ENCODE measurements at places on chromosomes 7 and 10.

GRCh38 chr7:134823400-134823799, 44.0 kb downstream of the CALD1 start:
- H3K27ac ChIP-seq: no peak overlapping the region
- no peaks in the 10 kb centered on the region for H3K4me1 ChIP-seq
- H3K36me3 ChIP-seq: no peaks in the 10 kb centered on the region
- no peak for DNase-seq
- H3K27me3 ChIP-seq: no peaks in the 10 kb centered on the region
- no peak overlapping the region for H3K4me3 ChIP-seq

DNA sequence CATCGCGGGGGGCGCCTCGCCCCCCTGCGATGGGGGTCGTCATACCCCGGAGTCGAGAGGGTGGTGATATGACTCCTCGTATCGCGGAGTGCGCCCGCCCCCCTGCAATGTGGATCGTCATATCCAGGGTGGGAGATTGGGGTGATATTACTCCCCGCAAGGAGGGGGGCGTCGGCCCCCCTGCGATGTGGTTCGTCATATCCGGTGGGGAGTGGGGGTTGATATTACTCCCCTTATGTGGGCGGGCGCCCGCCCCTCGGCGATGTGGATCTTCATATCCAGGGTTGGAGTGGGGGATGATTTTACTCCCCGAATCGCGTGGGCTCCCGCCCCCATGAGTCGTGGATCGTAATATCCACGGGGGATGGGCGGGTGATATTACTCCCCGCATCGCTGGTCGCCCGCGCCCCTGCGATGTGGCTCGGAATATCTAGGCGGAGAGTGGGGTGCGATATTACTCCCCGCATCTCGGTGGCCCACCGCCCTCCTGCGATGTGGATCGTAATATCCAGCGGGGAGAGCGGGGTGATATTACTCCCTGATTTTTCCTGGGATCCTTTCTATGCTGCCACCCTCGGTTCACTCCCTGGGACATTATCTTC, 36.9 kb downstream of the MEIG1 start:
- no peak overlapping the region for H3K27ac ChIP-seq
- no peaks in the 10 kb centered on the region for H3K36me3 ChIP-seq
- peaks cover 9% of the 10 kb centered on the region for H3K27me3 ChIP-seq
- H3K4me1 ChIP-seq: peaks cover 5% of the 10 kb centered on the region
- no peak overlapping the region for H3K4me3 ChIP-seq

DNA sequence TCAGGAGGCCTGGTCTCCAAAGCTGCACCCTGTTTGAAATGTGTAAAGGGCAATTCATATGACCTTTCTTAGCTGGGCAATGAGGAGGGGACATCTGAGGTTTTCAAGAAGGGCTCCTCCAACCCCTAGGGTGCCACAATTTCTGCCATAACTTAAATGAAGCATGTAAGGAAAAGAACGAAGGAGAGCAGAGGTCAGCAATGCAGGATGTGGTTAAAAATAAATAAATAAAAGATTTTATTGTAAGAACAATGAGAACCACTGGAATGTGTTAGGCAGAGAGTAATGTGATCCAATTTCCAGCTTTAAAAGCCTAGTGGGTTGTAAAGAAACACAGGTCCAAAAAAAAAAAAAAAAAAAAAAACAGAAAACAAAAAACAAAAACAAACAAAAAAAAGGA, 673.1 kb downstream of the TNS3 start:
- no peak overlapping the region for H3K4me3 ChIP-seq
- H3K36me3 ChIP-seq: no peaks in the 10 kb centered on the region
- H3K4me1 ChIP-seq: no peaks in the 10 kb centered on the region
- no peaks in the 10 kb centered on the region for H3K27me3 ChIP-seq

DNA sequence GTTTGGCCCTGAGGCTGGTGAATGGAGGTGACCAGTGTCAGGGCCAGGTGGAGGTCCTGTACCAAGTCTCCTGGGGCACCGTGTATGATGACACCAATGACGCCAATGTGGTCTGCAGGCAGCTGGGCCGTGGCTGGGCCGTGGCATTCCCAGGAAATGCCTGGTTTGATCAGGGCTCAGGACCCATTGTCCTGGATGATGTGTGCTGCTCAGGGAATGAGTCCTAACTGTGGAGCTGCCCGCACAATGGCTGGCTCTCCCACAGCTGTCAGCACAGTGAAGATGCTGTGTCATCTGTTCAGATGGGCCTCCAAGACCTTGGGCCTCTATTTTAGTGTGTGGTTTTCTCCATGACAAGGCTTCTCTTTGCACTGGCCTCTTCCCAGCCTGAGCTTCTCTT, 64.0 kb downstream of the DMBT1 start:
- H3K27ac ChIP-seq: no peak overlapping the region
- H3K36me3 ChIP-seq: no peaks in the 10 kb centered on the region
- no peak overlapping the region for H3K4me3 ChIP-seq
- DNase-seq: no peak

DNA sequence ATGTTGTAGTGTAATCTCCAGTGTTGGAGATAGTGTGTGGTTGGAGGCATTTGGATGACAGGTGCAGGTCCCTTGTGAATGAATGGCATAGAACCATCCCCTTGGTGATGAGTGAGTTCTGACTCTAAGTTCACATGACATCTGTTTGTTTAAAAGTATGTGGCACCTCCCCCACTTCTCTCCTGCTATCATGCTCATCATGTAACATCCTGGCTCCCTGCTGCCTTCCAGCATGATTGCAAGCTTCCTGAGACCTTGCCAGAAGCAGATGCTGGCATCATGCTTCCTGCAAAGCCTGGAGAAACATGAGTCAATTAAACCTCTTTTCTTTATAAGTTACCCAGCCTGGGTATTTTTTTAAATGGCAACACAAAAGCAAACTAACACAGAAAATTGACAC, 499.0 kb upstream of the SEMA3D start:
- no peak overlapping the region for H3K27ac ChIP-seq
- DNase-seq: no peak
- H3K27me3 ChIP-seq: no peaks in the 10 kb centered on the region

GRCh38 chr10:31401287-31401686, 82.3 kb downstream of the ZEB1 start:
- H3K27ac ChIP-seq: no peak overlapping the region
- no peak overlapping the region for H3K4me3 ChIP-seq
- H3K27me3 ChIP-seq: no peaks in the 10 kb centered on the region
- H3K36me3 ChIP-seq: peaks cover 16% of the 10 kb centered on the region

GRCh38 chr10:4803822-4804221, 22.2 kb upstream of the AKR1E2 start:
- no peaks in the 10 kb centered on the region for H3K36me3 ChIP-seq
- DNase-seq: no peak
- H3K27ac ChIP-seq: no peak overlapping the region
- H3K27me3 ChIP-seq: peaks cover 8% of the 10 kb centered on the region

DNA sequence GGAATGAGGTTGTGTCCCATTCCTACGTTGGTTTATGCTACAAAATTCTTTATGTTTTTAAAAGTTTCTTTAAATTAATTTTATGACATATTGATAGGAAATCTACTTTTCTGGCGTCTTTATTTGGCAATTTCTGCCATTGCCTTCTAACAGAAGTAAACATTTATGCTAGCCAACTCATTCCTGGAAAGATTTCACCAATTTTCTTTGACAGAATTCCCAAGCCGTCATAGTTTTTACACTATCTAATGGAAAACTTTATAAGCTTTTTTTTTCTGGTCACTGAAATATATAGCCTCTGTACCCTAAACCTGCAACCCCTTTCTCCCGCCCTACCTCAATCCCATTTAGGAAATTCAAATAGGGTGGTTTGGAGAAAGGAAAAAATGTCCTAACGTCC, 6.1 kb upstream of the TCAF1 start:
- H3K27me3 ChIP-seq: no peaks in the 10 kb centered on the region
- H3K27ac ChIP-seq: no peak overlapping the region
- no peak for DNase-seq
- no peak overlapping the region for H3K4me3 ChIP-seq
- H3K4me1 ChIP-seq: no peaks in the 10 kb centered on the region

- DNase-seq: no peak
- no peaks in the 10 kb centered on the region for H3K4me1 ChIP-seq
- H3K27ac ChIP-seq: no peak overlapping the region
- H3K36me3 ChIP-seq: no peaks in the 10 kb centered on the region
Observed at GRCh38 chr7:25545124-25546008, 317.1 kb upstream of the NPVF start.

GRCh38 chr10:29612657-29613056, 22.1 kb downstream of the SVIL start:
- peaks cover 6% of the 10 kb centered on the region for H3K36me3 ChIP-seq
- no peaks in the 10 kb centered on the region for H3K4me1 ChIP-seq
- H3K27ac ChIP-seq: no peak overlapping the region
- no peak for DNase-seq
- H3K27me3 ChIP-seq: peaks cover 6% of the 10 kb centered on the region

DNA sequence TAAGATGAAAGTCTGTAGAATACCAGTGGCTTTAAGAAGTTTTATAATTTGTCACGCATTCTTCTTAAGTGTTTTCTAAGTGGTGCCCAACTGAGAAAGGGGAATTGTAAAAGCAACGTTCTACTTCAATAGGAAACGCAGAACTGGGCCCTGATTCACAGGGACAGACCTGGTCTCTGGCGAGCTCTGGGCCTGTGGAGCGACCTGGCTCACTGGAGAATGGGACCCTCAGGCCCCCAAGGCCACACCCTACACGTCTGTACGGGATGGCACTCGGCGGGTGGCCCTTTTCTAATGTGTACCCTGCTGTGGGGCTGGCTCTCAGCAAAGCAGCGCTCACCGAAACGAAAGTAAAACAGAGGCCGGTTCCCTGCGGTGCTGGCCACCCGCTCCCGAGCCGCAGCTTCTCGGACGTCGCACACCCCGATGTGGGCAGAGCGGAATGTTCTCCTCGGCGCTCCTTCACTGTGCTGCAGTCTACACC, 205.0 kb downstream of the DIP2C start:
- H3K27me3 ChIP-seq: peaks cover 4% of the 10 kb centered on the region
- peaks cover 4% of the 10 kb centered on the region for H3K4me1 ChIP-seq
- DNase-seq: no peak
- H3K4me3 ChIP-seq: peak overlapping the region; percentile 81
- H3K27ac ChIP-seq: peak overlapping the region; percentile 68
- H3K36me3 ChIP-seq: no peaks in the 10 kb centered on the region

All from memory B cell (primary cell).